Activated CD8-positive, alpha-beta T cell treated with anti-CD3 and anti-CD28 coated beads, Interleukin-2, amount 10 ng/mL, durations not matched to agents 7 days and 5 days (primary cell): ENCODE measurements at places on chromosomes 13 and 19. TPM values are rescaled to one million over a fixed set of nuclear protein-coding genes. Genes with fewer than 3 reads are reported as not detected.

Gene TNFSF9
- 1.5 TPM for total RNA-seq

DNA sequence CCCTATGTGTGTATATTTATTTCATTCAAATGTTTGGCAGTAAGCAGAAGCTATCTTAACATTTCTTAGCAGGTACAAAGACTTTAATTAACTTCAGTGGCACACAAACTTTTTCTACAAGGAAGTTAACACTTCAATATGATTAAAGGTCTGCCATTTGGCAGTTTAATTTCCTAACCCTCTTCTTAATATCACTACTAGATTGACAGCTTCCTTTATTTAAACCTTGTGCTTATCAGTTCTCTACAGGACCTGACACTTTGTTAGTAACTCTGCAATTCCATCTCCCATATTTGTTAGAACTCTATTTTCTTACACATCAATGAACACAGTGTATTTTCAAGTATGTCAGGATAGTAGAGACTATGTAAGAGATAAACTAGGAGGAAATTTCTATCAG, 152.4 kb upstream of the ATXN8OS start:
- DNase-seq = no peak

Gene FGF21
- not detected for total RNA-seq

Gene CXCL17
- not detected for total RNA-seq

GRCh38 chr19:9700229-9700981, 25.5 kb upstream of the ZNF562 start:
- DNase-seq = no peak

Gene CEACAM21
- 49.4 TPM for total RNA-seq

GRCh38 chr13:43434191-43434590, 352.6 kb downstream of the ENOX1 start:
- DNase-seq = no peak

DNA sequence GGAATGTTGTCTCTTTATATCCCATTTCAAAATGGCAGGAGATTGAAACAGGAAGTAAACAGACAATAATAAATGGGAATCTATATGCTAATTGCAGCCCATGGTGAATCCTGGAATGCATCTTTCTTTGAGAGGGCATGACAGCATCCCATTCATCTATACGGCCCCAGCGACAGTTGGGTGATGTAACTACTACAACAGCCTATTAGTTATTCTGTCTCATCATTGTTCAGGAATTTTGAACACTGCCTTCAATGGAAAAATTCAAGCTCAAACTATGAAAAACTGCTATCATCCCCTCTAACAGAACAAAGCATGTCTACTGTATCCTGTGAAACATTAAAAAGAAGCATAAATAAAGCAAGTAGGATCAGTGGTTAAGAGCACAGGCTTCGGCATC, 262.1 kb downstream of the DCT start:
- DNase-seq = no peak

Gene CYP2S1
- 0.83 TPM for total RNA-seq

DNA sequence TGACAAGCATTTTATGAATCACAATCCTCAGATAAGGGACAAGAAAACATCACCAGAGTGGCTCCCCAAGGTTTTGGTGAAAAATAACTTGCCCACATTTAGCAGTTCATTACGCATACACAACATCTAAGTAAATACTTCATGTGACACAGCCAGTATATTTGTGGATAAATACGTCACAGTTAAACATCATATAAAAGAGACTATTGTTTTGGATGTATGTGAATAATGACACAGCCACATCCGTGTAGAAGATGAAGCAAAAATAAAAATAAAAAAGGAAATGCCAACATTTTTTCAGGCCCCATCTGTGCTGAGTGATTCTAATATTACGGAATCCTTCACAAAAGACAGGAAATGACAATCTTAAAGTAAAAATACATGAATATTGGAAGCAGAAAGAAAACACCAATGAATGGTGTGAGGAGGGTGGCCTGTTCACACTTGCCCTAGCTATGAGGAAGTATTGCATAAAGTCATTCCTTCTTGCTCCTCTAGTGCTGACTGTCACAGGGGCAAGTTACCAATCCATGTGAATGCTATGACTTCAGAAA, 457.1 kb downstream of the KLF12 start:
- no peak for DNase-seq

- no peak for DNase-seq
Measured at GRCh38 chr19:14012378-14012915, 6.3 kb upstream of the RFX1 start.

Gene RNF17
- not detected for total RNA-seq

DNA sequence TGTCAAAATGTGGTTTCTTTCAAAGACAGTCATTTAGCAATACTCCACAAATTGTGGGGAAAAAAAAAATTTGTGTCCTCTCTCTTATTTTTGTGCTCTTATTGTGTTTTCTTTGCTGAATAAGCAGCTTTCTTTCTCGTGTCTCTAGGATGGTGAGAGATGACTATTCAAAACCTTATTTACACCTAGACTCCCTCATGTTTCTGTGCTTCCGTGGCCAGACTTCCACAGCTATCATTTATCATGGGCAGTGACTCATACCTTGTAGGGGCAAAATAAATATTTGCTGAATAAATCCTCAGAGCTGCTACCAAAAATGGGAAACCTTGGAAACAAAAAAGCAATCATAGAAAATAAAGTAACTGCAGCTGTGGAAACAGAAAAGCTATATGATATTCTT, 204.9 kb upstream of the MIR17HG start:
- no peak for DNase-seq

Gene ZFR2
- 0.42 TPM for total RNA-seq

DNA sequence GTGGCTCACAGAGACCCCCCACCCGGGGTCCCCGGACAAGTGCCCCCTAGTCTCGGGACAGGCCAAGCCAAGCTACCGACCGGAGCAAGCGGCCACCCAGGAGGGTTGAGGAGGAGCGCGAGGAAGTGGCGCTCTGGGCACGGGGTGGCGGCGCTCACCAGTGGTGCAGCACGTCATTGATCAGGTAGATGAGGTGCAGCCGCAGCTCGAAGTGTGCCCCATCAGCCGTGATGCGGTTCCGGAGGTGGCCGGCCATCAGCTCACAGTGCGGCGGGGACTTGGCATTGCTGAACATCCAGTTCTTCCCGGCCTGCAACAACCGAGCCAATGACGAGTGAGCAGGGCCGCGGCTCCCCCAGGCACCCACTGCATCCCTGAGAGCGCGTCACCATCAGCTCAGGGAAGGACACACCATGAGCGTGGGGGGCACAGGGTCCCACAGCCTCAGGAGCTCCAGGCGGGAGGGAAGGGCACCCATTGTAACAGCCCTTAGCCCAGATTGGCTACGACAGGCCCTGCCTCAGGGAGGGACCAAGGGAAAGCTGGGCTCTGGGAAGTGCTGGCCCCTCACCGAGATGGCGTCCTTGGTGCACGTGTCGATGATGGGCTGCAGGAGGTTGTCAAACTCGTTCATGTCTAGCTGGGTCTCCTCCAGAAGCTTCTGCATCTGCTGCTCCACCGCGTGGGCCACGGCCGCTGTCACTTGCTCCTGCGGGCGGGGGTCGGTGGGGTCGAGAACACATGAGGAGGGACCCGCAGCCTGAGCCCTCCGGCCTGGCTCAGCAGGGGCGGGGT, 9.6 kb downstream of the CHERP start:
- DNase-seq = no peak

Gene PEAK3
- total RNA-seq = 0.16 TPM

GRCh38 chr13:77325371-77325980, 1.4 kb downstream of the MYCBP2 start:
- DNase-seq = no peak

GRCh38 chr13:87089391-87089790, 581.8 kb upstream of the SLITRK5 start:
- no peak for DNase-seq

- no peak for DNase-seq
Measured at GRCh38 chr13:50850445-50850844, 7.0 kb upstream of the DLEU7 start.

- no peak for DNase-seq
Measured at GRCh38 chr19:35318679-35319448, 10.1 kb upstream of the CD22 start.

- DNase-seq = no peak
Measured at GRCh38 chr13:40094056-40094455, 438.6 kb downstream of the COG6 start.

DNA sequence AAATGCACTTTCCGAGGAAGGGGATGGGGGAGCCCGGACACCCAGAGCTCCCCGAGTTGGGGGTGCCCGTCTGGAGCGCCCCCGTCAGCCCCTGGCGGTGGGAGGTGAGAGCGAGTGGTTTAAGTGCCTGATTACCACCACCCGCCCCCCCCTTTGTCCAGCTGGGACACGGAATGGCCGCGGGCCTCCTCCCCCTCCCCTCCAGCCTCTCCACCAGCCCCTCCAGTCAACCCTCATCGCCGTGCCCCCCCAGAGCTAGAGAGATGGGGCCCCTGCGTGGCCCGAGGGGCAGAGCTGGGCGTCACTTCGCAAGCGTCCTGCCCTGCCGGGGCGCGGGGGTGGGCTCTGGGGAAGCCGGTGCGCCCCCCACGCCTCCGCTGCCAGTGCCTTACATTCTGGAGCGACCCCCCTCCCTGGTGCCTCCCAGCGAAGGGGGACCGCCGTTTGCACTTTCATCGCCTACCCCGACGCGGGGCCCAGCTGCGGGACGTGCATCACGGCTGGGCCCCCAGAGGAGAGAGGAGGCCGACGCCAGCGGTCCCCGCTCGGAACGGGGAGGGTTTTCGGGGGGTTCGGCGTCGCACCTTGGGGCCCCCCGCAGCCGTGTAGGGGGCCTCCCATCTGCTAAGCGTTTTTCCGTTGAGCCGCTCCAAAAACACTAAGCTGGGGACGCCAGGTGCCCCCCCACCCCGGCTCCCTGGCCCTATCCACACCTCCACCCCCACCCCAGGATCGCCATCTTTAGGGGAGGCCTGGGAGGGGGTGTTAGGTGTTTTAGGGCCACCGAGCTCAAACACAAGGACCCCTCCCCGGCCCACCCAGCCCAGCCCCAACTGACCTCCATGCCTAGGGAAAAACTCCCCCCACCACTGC, 16.4 kb downstream of the SMIM24 start:
- no peak for DNase-seq

GRCh38 chr13:73060251-73061160, 1.7 kb downstream of the KLF5 start:
- DNase-seq = no peak

DNA sequence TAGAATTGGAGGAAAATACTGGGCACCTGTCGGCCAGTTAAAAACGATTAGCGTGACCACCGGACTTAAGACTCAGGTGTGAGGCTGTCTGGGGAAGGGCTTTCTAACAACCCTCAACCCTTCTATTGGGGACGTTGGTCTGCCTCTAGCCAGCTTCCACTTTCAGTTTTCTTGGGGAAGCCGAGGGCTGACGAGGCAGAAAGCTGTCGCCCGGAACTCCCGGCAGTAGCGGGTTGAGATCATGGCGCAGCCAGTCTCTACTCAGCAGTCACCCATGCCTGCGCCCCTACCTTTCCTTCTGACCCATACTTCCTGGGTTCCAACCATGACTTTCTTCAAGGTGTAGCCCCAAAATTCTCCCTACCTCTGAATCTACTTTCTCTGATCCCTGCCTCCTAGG, 1424.1 kb downstream of the SLITRK1 start:
- no peak for DNase-seq

GRCh38 chr13:26051657-26052311, at the start of gene SHISA2:
Gene SHISA2 (minus strand): TSS chr13:26052016. CDS start chr13:26050975, 1,041 bp downstream.
- no peak for DNase-seq

GRCh38 chr13:66314911-66315310, 915.2 kb downstream of the PCDH9 start:
- DNase-seq = no peak

GRCh38 chr13:30737511-30738337, 2.4 kb downstream of the ALOX5AP start:
- peak; percentile 39 for DNase-seq

Gene RXFP2
- total RNA-seq = not detected
